ENCODE measurements at places on chromosomes 12 and 14.

DNA sequence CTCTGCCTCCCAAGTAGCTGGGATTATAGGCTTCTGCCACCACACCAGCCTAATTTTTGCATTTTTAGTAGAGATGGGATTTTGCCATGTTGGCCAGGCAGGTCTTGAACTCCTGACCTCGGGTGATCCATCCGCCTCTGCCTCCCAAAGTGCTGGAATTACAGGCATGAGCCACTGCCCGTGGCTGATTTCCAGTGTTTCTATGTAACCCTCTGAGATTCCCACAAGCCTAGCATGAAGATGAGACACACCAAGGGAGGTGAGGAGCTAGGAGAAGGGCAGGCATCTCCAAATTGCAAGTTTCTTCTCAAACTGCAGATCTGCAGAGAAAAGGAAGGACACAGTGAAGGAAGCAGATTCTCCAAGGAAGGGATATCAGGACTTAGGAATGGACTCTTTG, 125.0 kb downstream of the CACNA1C start:
- DNase-seq = no peak

DNA sequence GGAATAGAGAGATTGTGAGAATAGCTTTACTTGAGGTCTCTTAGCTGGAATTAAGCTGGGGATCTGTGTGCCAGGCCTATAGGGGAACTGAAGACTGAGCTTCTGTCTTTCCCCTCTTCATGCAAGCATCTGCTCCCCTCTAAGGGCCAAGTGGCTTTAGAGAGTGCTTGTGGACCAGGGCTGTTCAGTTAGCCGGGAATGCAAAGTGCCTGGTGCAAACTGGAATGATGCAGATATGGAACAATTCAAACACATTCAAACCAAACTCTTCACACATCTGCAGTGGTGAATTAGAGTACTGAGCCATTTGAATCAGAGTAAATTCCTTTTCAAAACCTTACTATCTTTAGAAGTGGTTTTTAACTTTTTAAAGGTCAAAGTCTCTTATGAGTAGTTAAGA, 99.0 kb downstream of the LIN7A start:
- no peak for DNase-seq

GRCh38 chr12:100951756-100952155, 157.2 kb downstream of the ANO4 start:
- peak; percentile 30 for DNase-seq

GRCh38 chr14:98210045-98210672, 1061.8 kb downstream of the BCL11B start:
- DNase-seq = no peak

GRCh38 chr14:24938593-24938992, 111.4 kb downstream of the STXBP6 start:
- DNase-seq = peak; percentile 16

GRCh38 chr12:130947028-130947613, 6.6 kb upstream of the ADGRD1 start:
- no peak for DNase-seq

DNA sequence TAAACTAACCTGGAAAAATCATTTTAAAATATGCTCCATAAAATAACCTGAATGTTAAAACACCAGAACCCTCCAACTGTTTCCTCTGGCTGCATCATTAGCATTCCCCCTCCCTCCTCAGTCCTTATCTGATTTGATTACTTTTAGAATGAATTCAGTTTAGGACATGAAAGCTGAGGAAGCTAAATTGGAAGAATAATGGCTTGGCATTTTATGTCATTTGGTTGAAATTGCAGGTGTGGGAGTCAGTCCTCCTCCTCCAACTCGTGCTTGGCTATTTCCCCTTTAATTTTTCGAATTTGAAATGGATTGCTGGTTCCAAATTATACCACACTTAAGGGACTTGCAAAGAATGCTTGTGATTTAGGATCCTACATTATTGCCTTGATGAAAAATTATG, 473.0 kb upstream of the STXBP6 start:
- DNase-seq = no peak

DNA sequence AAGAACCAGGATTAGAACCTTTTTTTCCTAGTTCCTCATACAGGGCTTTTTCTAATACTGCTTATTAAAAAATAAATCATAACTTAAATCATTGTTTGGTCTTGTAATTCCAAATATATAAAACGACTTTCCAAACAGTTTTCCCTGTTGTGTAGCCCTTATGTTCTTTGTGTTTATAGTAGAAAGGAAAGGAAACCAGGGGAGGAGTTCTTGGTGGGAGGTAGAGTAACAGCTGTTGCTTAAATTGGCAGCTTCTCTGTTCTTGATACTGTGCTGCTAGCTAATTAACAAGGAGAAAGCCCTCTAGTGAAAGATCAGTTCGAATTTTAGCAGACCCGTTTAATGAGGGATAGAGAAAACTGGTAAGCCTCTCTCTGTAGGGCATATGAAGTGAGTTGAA, 15.0 kb downstream of the SRP54 start:
- DNase-seq = no peak

DNA sequence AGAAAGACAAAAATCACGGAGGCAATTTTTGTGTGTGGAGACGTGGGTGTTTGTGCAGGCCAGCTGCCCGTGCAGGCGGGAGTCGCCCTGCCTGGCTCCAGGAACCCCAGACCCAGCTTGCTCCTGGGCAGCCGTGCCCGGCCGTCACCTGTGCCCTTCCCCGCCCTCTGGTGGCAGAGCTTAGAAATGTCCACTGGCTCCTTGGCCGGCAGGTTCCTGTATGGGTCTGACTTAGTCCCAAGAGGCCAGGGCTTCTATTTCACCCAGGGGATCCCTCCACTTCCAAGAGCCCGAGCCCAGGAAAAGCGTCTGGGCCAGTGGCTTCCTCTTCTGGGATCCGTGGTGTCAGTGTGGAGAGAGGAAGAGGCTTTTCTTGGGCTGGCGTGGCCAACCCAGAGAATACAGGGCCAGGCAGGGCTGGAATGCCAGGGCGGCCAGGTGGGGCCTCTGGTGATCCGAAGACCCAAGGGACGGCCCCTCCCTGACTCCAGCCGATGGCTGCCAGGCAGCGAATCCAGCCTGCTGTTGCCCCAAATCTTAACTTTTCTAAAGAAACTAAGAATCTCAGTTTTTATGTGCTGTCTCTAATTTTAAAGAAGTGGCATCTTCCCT, 120.9 kb downstream of the TMEM132C start:
- DNase-seq = peak; percentile 1

DNA sequence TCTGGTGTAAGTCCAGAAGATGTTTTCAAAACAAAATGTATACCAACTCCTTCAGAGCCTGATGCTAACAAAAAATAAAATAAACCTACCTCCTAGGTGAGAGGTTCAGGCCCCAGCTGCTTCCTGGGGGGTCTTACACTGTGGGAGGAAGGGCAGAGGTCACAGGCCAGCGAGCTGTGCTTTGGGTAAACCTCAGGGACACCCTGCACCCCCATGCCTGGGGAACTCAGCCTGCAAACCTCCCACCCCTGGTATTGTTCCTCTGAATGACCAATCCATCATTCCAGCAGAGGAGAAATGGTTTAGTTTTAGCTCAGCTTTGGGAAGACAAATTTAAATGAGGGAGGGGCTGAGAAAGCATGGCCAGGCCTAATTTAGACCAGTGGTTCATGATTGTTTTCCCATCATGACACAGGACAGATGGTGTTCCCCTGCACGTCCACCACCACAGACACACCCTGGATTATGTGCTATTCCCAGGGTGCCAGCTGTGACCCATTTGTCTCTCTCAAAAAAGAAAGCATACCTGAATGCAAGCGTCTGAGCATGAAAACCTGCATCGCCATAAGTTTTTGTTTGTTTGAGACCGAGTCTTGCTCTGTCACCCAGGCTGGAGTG, 14.5 kb upstream of the TFCP2 start:
- DNase-seq = no peak

GRCh38 chr12:64682572-64683277, 72.4 kb downstream of the RASSF3 start:
- peak; percentile 56 for DNase-seq

- peak; percentile 6 for DNase-seq
Measured at GRCh38 chr12:97097734-97098133, 190.7 kb downstream of the NEDD1 start.

DNA sequence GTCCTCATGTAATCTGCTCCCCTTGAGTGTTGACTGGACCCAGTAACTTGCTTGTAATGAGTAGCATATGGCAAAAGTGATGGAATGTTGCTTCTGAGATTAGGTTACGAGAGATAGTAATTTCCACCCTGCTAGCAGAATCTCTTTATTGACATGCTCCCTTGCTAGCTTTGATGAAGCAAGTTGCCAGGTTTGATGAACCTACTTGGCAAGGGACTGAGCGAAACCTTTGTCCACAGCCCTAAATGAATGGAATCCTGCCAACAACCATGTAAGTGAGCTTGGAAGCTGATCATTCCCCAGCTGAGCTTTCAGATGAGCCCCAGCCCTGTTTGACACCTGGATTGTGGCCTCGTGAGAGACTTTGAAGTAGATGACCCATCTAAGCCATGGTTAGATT, 120.8 kb upstream of the PLXNC1 start:
- DNase-seq = no peak

DNA sequence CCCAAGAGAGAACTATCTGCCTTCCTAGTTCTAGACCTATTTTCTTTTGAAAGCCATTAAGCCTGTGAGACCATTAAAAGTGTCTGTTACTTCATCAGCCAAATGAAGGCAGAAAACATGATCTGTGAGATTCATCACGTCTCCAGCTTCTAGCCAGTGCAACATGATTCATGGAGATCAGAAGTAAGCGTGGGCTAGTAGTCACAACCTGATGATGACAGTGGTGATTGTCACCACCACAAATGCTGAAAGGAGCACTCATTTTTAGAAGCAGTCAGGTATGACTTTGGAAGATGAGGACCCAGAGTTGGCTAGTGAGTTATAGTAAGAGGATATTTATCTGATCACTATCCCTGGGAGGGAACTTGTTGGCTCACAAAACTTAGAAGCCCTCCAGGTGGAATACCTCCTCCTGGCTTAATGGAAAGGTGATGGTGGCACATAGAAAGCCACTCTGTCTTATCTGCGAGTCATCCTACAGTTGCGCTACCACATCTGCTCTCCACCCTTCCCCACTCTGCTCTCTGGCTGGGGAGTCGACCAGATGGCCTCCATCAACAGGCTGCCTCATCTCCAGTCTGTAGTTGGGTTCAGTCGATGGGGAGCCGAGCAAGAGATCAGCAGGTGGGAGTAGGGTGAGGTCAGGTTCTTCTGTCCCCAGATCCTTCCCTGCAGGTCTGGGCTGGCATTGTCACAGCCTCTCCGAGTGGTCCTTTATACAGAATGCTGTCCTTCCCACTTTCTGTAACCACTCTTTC, 317.6 kb upstream of the FKBP4 start:
- DNase-seq = no peak

DNA sequence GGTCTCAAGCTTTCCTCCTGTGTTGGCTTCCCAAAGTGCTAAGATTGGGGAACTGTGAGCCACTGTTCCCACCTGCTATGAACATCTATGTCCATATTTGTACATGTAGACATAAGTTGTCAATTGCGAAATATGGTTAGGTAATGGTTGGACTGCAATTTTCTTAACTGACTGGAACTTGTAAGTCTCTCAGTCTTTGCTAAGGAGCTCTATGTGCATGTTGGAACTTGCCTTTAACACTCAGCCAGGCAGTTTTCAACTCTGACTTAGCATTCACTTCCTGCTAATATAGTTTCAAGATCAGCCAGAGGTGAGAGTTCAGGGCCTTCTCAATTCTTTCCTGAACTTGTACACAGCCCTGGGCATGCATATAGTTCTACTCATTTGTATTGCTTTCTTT, 44.5 kb upstream of the EEA1 start:
- no peak for DNase-seq

GRCh38 chr14:53537422-53538315, 384.5 kb upstream of the DDHD1 start:
- peak; percentile 1 for DNase-seq

All from GM23338 (cell line).